ENCODE measurements at places on chromosomes 6 and 20.

- no peak for DNase-seq
Observed at GRCh38 chr20:61963885-61964674, 101.6 kb downstream of the TAF4 start.

DNA sequence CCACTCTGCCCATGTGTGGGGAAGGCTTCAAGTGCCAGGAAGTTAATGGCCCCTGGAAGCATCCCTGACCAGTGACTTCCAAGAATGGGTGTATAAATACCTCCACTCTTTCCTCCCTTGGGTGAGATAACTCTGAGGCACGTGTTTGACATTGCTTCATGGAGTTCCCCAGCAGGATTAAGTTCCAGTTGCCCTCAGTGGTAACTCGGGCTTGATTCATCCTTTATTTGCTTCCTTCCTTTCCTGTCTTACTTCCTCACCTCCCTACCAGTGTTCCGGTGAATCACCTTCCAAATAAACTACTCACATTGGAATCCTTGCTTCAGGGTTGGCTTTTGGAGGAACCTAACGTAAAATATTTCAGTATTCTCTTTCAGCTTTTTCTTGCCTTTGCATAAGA is 84.6 kb upstream of the JAG1 start:
- DNase-seq, result no peak

DNA sequence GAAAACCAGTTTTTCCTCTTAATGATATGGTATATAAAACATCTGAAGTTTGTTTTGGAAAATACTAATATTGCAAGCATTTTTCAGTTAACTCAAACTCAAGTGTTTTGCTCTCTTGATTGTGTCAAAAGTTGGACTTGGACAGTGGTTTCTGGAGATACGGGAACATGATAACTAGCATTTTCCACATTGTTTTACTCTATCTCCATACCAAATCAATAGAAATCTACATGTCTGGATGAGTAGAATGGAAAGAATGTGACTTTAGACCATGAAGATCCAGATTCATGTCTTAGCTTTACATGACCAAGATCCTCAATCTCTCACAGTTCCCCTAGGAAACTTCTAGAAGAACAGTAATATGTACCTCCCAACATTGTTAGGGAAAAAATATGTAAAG is 22.2 kb upstream of the FBXO30 start:
- no peak for DNase-seq

- no peak for DNase-seq
Observed at GRCh38 chr20:25622450-25623224, 1.2 kb downstream of the NANP start.

GRCh38 chr6:154071711-154072110 is 32.7 kb downstream of the OPRM1 start:
- DNase-seq, result no peak

DNA sequence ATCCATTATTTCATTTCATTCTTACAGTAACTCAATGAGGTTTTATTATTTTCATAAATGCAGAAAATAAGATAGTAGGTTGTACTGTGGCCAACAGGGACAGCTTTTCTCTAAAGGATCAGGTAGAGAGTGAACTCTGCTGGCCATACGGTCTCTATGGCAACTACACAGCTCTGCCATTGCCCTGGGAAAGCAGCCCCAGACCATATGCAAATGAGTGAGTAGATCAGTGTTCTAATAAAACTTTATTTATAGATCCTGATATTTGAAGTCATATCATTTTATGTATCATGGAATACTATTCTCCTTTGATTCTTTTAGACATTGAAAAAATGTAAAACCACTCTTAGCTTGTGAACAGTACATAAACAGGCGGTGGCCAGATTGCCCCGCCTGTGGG is 192.5 kb upstream of the RREB1 start:
- no peak for DNase-seq

- DNase-seq, result no peak
Observed at GRCh38 chr20:64091340-64091739, 7.1 kb upstream of the LKAAEAR1 start.

DNA sequence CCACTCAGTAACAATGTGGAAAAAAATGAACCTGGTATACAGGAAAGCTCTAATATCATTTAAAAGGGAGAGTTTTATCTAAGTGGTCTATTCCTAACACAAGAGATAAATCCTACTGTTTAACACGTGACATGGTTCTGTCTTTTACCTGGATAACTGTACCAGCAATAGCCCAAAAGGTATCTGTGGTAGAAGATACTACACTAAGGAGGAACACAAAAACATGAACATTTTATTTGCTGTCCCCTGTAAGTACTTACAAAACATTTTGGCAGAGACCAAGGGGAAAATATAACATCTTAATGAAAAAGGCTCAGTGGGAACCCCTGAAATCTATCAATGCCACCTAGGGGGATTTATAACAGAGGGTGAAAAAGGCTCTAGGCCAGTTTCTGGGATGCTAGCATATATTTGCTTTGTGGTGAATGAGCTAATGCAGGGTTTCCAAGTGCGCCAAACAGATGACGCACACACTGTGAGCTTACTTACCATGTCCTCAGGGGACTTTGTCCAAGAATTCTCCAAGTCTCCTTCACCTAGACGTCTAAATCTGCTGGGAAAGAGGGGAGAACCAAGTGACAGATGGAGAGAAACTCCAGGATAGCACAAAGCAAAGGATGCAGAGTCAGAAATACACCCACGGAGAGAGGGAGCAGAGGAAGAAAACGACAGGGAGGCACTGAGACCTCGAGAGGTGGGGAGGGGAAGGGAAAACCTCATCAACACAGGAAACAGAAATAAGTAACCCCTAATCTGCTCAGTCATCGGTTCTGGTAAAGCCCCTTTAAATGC is 147.9 kb upstream of the PRND start:
- DNase-seq, result no peak

- DNase-seq, result peak; percentile 98
Observed at GRCh38 chr6:3118353-3119039, at the start of gene BPHL. Gene BPHL (plus strand): TSS chr6:3118711. CDS start chr6:3118741, 30 bp downstream.

GRCh38 chr6:21109391-21110178 is 484.0 kb upstream of the SOX4 start:
- DNase-seq, result no peak

DNA sequence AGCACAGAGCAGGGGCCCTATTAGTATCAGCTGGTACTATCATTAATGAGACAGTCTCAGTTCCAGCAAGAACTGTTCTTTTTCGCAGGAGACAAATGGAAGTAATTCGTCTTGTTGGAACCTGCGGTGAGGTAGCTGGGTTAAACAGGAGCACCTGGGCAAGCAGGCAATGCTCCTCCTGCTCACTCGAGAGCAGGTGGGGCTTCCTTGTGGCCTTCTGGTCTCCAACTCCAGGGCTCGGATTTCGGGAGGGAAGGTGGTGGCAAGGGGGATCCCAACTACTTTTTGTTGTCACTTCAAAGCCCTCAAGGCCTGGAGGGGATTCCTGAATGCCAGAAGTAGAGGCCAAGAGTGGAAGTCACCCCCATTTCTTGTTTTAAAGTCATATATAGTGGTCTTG is 1.3 kb upstream of the SPEF1 start:
- no peak for DNase-seq

DNA sequence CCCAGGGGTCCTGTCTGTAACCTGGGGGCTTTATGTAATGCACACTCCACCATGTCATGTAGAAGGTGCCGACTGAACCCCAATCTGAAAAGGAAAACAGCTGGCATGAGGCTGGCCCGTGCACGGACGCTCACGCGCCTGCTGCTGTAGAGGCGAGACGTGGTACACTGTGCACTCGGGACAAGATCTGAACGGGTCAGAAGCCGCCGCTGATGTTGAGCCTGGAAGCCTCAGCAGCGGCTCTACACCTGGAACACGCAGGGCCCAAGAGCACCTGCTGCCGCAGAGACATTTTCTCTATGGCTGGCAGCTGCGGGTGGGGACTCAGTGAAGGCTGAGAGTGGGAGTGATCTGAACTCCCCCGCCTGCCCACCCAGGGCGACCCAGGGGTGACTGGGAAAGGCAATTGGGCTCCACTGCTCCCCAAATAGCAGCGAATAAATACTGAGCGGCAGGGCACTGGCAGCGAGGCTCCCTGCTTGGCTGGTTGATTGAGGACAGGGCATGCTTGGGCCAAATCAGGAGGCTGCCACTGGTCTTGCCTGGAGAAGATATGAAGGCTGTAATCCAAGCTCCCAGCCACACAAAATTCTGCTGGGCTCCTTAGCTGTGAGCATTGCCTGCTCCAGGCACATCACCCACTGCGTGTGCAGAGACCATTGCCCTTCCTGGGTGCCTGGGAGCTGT is 2.5 kb upstream of the OGFR start:
- no peak for DNase-seq

GRCh38 chr6:47551670-47552069 is 74.1 kb downstream of the CD2AP start:
- no peak for DNase-seq

GRCh38 chr6:14274546-14275492 is 157.2 kb downstream of the CD83 start:
- no peak for DNase-seq

DNA sequence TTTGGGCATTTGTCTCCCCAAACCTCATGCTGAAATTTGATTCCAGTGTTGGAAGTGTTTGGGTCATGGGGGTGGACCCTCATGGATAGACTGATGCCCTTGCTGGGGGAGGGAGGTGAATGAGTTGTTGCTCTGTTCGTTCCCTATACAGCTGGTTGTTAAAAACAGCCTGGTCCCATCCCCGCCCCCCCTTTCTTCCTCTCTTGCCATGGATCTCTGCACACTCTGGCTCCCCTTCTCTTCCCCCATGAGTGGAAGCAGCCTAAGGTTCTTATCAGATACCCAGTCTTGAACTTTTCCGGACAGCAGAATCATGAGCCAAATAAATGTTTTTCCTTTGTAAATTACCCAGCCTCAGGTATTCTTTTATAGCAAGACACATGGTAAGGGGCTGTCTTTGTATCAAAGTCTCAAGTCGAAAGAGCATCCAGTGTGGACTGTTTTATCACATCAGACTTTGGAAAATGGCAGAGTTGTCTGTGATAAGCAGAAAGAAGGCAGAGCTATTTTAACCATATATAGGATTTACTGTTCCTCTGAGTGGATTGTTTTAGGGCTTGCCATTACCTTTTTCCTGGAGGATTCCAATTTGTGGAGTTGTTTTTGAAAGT is 31.2 kb downstream of the SLC9A8 start:
- DNase-seq, result no peak

DNA sequence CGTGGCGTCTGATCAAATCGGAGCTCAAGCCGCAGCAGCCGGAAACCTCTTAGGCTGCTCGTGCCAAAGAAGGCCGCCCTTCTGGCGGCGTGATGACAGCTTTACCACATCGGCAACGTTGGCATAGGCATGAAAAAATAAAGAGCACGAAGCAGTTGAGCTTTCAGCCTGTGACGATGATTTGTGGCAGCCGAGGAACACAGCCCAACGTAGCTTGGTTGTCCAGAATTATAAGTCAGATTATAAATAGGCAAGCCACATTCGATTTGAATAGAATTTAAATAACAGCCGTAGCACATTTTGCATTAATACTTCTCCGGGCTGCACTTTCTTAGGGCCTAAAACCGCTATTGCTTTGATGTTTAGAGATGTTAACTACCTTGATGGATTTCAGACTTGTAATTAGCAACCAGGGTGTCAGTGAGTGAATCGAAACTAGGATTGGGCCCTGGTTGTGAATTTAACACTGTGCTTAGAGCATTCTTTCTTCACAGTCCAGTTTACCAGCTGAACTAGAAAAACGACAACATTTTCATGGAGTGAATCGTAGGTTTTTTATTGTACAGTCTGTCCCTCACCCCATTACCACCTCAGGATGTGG is 864 bp upstream of the BCLAF1 start:
- peak; percentile 61 for DNase-seq

All from stimulated activated CD4-positive, alpha-beta T cell treated with anti-CD3 and anti-CD28 coated beads, Interleukin-1b, Interleukin-23, amount 100 ng/mL, for 1 hour (primary cell).